ENCODE measurements at places on chromosomes 5 and 9.

GRCh38 chr5:10480237-10480985 lies 38.7 kb downstream of the ROPN1L start:
- DNase-seq = no peak

DNA sequence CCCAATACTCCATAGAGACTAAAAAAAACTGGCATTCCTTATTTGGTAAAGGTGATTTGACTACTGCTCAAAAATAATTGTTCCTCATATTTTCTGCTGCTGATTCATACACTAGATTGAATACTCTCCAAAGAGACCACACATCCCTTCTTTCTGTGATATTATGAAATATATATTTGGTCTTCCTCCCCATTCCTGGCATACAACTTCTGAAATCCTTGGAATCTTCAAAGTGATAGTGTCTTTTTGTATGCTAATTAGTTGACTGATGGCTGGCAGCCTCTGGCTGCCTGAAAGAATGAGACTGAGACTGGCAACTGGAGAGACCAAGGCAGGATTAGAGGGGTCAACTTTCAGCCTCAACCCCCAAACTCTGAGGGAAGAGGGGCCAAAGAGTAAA lies 348.0 kb upstream of the RFX3 start:
- no peak for DNase-seq

- DNase-seq = no peak
These were observed 79.6 kb downstream of the ADAMTS2 start for GRCh38 chr5:179265514-179266290.

- no peak for DNase-seq
These were observed 3.9 kb downstream of the FRRS1L start for GRCh38 chr9:109163194-109163593.

DNA sequence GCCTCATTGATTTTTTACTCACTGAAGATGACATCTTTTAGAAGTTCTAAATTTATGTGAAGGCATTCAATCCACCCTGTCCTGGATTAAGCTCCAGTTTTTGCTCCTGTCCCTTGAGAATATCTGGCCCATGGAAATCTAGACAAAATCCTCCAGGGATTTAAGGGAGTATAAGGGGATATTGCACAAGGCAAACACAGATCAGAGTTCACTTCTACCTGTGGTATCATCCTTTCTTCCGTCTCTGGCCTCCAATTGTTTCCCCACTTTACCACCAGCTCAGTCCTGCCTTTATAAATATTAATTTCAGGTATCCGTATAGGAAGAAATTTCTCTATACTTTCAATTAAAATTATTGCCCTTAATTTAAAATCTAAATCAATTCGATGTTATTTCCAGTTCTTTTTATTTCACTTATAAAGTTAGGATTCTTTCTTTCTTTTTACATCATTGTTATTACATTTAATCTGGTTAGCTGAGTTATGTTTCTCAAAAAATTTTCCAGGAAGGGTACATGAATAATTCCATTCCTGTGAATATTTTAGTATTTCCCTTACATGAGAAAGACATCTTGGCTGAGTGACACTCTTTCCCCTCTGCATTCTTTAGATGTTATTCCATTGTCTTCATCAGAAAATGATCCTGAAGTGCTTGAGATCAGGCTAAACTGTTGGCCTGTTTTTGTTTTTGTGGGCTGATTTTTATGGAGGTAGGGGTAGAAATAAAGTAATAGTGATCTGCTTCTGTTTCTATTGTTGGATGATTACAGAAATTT lies 194.3 kb upstream of the MAP3K1 start:
- no peak for DNase-seq

DNA sequence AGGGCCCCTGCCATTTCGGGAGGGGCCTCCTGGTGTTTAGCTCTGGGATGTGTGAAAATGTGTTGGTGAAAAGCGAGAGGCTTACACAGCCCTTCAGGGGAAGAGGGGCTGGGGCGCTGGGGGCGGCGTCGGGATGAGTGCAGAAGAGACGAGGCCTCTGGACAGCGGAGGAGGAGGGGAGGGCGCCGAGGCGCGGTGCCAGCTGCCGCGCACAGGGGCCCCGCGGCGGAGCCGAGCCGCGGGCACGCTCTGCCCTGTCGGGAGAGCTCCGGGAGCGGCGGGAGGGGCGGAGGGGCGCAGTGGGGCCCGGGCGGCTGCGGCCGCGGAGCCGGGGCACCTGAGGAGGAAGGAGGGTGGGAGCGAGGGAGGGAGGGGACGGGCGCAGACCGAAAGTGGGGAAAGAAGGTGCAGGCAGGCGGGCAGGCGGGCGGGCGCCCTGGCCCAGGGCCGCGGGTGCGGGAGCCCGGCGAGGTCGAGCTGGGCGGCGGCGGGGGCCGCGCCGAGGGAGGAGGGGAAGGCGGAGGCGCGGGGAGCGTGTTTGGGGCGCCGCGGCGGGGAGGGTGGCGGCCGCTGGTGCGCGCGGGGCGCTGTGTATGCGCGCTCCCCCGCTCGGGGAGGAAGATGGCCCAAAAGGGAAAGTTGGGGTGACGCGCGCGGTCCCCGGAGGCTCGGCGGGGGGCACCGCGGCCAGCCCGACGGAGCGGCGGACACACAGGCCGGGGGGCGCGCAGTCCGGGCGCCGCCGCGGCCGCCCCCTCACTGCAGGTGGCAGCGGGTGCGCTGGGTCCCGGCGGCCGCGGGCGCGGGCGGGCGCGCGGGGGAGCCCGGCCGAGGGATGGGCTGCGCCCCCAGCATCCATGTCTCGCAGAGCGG lies at the start of gene PDE8B:
PDE8B (plus strand) TSS at position 590 of the 873 bp plus-strand sequence; CDS start at position 836, 246 bp downstream.
- no peak for DNase-seq

- no peak for DNase-seq
These were observed 5.9 kb downstream of the DPYSL3 start for GRCh38 chr5:147504011-147504410.

- no peak for DNase-seq
These were observed 32.3 kb downstream of the KLHL3 start for GRCh38 chr5:137703565-137703964.

GRCh38 chr5:95057615-95058014 lies 227.3 kb downstream of the MCTP1 start:
- DNase-seq = no peak

DNA sequence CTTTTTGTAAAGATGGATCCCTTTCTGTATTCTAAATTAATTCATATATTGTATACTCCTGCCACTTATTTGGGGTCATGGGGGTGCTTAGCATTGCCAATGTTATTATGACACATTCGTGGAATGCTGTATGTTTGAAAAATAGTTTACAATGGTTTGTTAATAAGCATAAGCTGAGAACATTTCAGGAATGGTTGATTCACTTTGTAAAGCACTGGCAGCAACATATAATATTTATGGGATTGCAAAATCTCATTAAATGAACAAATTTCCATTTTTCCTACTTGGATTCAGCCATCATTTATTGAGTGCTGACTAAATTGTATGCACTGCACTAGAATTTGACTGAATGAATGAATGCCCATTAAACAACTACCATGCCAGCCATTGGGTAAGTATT lies 215.2 kb upstream of the KLF4 start:
- DNase-seq = no peak

GRCh38 chr5:10452768-10453331 lies 11.2 kb downstream of the ROPN1L start:
- DNase-seq = no peak

- no peak for DNase-seq
These were observed 3.9 kb downstream of the FLT4 start for GRCh38 chr5:180645274-180646204.

DNA sequence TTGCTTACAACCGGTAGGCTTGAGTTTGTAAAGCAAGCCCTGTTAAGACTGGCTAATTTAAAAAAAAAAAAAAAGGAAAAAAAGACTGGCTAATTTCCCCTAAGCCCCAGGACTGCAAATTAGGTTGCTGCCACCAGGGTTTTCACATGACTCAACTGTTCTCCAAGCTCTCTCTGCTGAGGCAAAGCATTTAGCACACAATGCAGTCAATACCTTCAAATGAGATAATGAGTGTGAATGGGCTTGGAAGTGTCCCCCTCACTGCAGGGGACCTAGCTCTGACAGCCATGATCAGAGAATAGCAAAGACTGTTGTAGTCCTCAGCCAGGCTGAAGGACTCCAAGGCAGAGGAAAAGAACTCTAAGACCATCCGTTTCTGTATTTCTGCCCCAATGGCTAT lies 42.8 kb upstream of the ZSWIM6 start:
- no peak for DNase-seq

DNA sequence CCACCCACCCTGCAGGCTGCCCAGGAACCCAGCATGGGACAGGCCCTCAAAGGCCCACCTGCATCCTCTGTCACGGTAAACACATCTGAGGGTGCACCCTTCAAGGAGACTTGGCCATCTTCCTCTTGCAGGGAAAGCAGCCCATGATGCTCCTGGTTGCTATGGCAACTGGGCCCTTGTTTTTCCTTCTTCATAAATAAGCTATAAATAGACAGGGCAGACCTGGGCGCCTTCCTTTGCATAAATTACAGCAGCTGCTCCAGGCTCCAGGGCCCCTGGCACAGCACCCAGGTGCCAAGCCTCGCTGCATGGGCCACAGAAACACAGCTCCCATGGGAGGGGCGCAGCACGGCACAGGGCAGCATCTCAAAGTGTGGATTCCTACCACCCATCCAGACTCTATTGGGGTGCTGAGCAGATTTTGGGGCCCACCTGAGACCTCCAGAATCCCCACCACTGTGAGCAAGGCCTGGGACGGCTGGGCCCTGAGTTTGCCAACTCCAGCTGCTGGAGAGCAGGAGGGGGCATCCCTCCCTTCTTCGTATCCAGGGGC lies 5.8 kb upstream of the PSMB7 start:
- DNase-seq = no peak
